ENCODE measurements at places on chromosomes 1 and 21.
A peak's percentile ranks its signal among the peaks of the same experiment; 100 is the strongest.

DNA sequence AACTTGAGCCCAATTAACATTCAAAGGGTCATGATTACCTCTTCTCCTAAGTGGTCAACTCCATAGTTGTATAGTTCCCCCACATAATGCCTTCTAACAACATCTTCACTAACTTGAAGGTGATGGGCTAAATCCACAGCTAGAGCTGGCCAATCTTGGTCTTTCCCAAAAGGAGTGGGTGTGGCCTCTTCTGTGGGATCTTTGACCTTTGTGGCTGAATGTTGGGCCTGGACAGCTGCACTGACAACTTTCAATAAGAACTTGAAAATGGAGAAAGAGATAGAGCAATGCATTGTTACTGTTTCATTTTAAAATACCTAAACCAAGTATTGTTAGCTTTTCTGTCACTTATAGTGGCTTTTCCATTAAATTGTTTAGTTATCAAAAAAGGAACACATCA is 59.2 kb downstream of the IARS2 start:
- no peak for DNase-seq

DNA sequence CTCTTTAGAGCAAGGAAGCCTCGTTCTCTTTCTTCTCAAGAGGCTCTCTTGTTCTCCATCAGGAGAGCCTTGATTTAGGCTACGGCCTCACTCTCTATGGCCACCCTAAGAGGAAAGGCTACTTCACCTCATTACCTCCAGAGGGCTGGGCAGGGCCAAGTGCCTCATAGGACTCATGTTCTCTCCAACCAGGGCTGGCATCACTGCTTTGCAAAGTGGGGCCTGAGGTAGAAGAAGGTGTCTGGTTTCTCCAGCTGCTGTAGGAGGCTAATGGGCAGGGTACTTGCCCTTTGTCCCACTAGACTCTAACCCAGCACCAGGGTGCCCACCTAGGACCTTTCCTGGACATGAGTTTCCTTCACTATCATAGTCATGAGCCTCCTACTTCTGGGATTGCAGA is 2.1 kb upstream of the ATXN7L2 start:
- no peak for DNase-seq

DNA sequence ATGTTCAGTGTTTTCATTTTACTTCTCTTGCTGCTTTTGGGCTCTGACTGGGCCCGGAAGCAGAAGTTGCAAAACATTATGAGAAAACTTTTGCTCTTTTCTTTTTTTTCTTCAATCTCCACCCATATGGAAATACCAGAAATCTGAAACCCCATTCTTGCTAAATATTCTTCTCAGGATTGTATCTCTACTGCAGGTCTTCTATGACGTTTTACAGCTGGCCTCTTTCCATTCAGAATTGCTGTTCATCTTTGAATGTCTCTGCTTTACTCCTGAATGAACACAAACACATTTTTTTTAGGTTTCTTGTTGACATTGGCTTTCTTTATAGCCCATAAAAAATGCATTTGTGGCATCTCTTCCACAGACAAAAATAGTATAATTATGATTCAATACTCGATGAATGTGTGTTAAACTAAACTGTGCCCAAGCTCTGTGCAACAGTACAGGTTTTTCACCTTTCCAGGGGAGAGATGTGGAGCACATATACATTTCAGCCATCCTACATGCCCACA is 18.8 kb downstream of the PTPRC start:
- peak; percentile 81 for DNase-seq

- no peak for DNase-seq
These were observed 17.5 kb downstream of the RUNX3 start for GRCh38 chr1:24912376-24913273.

DNA sequence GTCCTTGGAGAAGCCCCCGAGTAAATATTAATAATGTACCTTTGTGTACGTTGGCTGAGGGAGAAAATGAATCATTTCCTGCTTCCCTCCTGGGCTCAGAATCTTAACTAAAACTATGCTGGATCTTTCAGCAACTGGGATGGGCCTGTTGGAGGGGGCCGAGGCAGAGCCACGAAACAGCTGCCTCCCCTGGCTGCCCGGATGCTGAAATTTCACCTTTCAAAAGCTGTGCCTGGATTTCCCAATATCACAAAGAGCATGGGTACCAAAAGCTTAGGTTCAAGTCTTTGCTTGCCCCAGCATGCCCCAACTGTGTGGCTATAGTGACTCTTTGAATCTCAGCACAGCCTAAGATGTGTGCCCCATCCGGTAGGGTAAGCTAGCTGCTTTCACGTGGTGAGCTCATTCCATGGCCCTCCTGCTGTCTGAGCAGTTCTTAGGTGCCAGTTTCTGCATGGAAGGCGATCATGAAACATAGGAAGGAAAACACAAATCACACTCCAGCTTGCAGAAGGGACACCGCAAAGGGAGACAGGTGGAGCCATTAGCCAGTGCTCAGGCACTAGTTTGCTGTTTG is 473.5 kb downstream of the PTPRU start:
- no peak for DNase-seq
